ENCODE measurements at places on chromosomes 6 and 20.

- DNase-seq = peak; percentile 53
Observed at GRCh38 chr20:33211817-33212424, 5.2 kb upstream of the BPIFA3 start.

- peak; percentile 86 for DNase-seq
Observed at GRCh38 chr20:44642203-44643153, 9.0 kb downstream of the ADA start.

DNA sequence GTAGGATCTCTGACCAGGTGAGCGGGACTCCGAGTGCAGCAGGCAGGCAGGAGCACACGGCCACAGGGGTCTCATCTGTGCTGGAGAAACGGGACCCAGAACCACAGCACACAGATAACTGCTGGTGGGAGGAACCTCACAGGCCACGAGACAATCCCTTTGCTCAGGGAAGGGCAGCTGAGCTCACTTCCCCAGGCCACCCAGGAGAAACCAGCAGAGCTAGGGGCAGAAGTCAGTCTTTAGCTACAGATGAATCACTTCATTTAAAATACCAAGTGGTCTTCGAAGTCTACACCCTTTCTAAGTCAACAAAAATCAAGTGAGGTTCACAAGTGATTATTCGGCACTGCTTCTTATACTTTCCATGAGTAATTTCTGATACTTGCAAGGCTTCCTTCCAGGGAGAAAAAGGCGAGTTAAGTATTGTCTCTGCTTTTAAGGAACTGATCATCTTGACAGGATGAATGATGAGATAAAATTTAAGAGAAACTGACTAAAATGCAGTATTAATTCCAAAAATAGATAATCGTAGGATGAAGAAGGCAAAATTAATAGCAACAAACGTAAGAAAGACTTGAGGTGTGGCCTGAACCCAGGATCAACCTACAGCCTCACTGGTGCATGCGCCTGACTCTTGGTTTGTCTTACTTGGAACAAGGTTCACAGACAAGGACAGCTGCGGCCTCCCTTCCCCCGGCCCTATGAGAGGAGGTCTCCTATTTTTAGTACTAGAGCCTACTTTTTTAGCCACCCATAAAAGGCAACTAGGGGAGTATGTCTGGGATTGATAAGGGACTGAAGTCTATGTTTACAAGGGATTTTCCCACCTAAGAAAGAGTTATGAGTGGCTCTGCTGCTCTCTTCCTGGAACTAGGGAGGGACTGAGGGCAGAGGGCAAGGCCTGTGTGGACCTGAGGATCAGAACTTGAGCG, 233.6 kb downstream of the TTLL2 start:
- DNase-seq = no peak

GRCh38 chr6:8953310-8953709, 518.0 kb upstream of the SLC35B3 start:
- no peak for DNase-seq

- peak; percentile 55 for DNase-seq
Observed at GRCh38 chr20:19832875-19833274, 74.8 kb downstream of the RIN2 start.

GRCh38 chr20:57589123-57589727, 28.3 kb downstream of the PCK1 start:
- DNase-seq = no peak

DNA sequence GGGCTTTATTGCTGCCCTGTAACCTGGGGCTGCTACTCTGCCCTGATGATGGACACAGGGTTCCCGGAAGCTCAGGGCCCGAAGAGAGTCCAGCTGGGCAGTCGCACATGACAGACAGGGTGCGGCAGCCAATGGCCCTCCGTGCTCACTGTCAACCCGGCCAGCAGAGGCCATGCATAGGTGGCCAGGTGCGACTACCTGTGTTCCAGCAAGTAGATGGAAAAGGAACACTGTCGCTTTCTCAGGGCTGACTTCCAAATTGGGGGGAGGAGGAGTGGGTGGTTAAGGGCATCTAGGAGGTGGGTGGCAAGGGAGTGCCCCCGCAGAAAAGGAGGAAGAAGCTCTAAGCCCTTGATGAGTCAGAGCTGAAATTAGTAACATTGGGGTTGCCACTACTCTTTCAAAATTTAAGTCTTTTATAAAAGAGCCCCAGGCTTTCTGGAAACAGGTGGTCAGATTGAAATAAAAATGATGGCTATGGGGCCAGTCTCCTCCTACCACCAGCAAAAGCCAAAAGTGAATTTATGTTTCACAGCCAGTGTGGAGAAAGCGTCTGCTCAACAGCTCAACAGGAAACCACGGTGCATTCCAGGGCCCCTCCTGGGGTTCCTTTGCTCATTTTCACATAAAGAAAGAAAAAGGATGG, 2.3 kb upstream of the RAMACL start:
- peak; percentile 94 for DNase-seq

- DNase-seq = no peak
Observed at GRCh38 chr6:6895929-6896328, 211.8 kb upstream of the RREB1 start.

GRCh38 chr20:45104786-45105185, 3.9 kb upstream of the KCNS1 start:
- peak; percentile 62 for DNase-seq

- DNase-seq = peak; percentile 49
Observed at GRCh38 chr6:54910431-54910884, 63.9 kb downstream of the FAM83B start.

- no peak for DNase-seq
Observed at GRCh38 chr6:45371924-45372573, 5.7 kb downstream of the SUPT3H start.

DNA sequence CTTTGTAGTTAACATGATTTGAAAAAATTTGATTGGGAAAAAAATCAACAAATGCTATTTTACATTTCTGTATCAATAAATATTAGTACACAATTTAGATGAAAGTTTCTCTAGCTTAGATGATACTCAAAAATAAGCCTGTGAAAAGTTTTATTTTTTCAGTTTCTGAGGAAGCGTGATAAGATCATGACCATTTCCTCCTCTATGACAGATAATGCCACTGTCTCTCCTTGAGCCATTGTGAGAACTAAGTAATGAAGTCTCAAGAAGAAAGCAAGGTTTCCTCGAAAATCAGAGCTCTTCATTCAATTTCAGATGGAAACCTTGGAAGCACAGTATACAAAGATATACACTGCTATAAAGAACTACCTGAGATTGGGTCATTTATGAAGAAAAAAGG, 395.0 kb downstream of the HDGFL1 start:
- DNase-seq = no peak

DNA sequence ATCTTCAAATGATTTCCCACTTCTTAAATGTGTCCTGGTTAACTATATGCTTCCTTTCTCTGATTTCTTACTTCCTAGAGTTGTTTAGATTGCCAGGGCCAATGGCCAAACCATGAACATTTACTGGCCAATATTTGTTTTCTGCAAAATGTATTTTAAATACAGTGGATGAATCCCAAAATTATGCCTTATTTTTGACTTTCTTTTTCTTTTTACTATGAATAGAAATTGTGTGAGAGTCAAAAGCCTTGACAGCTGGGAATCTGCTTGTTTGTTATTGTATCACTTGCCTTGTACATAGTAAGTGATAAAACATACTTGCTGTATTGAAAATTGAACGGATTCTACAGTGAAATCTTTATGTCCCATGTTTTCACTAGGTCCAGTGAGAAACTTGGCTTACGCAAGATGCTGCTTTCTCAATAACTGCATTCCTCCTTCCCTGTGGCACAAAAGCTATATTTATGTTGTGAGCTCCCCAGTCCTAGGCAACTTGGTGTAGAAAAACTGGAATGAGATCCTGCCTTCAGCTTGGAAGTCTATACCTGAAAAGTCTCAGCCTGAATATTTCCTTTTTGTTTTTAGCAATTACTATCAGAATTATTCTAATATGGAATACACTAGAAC, 295.2 kb downstream of the EPHA7 start:
- no peak for DNase-seq

DNA sequence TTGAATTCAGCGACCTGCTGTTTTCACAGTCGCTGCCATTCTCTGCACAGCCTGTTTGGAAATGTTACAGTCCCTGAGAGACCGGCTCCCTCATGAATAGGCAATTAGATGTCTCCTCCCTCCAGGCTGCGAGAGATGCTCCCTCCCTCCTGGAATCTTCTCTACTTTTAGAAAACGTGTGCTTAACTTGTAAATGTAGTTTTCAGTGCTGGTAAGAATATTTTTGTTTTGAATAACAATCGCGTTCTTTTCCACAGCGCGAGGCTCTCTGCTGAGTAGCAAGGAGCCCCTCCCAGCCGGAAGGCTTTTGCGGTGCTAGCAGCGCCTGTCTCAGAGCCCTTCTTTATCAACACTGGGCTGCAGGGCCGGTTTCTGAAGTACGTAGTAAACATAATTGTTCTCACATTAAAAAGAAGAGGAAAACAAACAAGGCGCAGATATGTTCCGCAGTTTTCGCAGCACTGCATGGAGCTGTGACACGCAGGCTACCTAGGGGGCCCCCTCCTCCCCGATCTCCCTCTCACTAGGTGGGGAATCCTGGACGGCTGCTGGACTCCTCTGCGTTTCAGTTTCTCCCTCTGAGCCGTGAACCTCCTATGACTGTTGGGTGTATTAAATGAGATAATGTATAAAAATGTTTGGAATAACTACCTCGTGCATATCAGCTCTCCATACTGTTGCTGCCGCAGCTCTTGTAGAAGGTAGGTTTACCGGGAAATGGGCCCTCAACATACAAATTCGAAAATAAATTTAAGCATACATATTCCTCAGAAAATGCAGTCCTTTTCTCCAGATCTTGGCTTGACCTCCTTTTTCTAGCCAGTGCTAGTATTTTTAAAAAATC, 79.0 kb upstream of the SPACA1 start:
- peak; percentile 35 for DNase-seq

DNA sequence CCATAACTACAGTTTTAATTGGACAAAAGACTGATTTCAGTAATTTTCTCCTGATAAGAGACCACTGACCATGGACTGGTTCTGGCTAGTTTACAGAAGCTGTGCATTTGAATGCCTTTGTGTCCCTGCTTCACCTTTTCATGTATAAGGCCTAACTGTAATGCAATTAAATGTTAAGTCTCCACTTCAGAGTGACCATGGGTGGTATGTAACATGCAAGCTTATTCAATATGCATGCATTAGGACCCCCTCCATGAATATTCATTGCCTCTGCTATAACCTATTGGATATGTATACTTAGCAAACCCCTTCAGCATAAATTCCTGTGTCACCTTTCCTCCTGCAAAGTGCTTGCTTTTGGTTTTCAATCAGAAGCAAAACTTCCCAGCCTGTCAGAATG, 2.2 kb downstream of the UBD start:
- DNase-seq = no peak

DNA sequence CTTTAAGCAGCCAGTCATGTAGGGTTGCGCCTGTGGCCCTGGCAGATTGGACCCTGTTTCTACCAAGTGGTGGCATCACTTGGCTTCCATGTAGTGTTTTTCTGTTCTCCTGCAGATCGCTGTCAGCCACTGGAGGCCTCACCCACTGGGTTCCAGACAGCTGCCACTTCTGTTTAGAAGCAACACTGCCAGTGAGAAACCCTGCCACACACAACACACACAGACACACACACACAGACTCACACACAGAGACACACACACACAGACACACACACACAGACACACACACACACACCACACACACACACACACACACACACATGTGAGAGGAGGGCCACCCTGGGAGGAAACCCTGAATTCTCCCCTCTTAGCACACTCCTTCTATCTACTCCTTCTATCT, 51.8 kb downstream of the UTRN start:
- DNase-seq = no peak

Measured in A673 (cell line).